Vagina (tissue), 2 donors: ENCODE measurements at places on chromosomes 12 and 14.

- no peak for DNase-seq
Measured at GRCh38 chr12:42407306-42407705, 81.3 kb downstream of the PPHLN1 start.

DNA sequence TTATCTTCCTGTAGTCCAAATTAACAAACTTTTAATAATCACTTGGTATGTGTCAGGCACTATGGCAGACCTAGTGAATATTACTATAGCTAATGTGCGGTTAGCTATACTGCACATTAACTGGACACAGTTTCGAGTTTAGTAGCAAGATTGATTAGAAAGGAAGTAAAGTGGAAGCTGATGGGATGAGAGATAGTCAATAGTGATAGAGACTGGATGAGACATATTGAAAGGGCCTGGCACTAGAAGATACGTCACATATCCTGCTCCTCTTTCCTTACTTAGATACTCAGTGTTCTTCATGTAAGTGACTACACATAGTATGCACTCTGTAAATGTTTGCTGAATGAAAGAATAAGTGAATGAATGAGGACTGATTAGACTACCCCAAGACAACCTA is 5.5 kb downstream of the TBK1 start:
- DNase-seq = no peak

DNA sequence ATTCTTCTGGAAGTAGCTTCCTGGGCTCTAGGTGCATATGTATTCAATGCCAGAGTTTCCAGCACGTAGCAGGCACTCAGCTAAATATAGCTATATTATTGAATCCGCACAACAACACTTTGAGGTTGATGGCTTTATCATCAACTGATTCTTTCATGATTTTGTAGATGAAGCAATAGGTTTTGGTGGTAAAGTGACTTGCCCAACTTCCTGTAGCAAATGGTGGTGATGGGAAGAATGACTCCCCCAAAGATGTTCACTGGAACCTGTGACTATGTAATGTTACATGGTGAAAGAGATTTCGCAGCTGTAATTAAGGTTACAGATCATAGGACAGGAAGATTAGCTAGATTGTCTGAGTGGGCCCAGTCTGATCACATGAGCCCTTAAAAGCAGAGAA is 3.2 kb downstream of the TDRD9 start:
- DNase-seq = no peak

GRCh38 chr12:93980711-93981110 is 167.7 kb upstream of the PLXNC1 start:
- DNase-seq = no peak

DNA sequence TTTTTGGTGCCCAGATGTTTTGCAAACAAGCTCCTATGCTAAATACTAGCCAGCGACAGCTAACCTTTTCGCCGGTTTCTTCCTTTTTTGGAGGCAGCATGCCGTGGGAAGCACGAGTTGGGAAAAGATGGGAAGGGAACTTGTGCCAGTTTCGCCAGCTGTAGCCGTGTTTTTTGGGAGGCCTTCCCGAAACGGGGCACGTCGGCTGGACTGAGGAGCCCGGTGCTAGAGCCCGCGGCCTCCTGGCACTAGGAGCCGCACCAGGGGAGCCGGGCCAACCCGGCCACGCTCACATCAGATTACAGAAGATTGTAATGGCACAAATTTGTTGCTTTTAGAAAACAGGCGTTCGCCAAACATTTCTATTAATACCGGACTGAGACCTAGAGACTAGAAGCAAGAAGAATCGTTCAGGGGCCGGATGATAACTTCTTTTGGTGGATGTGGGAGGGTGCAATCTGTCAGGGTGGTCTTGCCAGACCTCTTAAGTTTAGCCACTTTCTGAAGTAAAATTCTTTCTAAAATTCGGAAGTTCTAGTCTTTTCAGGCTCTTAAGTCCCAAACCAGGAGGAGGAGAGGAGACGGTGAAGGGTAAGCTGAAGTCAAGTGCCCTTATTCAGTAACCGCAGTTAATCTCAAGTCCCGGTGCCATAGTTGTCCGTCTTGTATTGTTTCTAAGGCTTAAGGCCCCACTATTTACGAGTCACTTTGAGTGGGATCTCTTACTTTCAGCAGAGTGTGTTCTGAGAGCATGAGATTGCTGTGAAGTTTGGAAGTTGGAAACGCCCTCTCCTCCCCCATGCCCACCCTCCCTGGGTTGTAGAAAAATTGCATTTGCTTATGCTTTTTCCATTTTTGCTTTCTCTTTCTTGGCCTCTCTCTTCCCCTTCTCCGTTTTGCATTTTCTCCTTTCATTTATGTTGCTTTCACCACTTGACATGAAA is 1.3 kb downstream of the RASSF3 start:
- DNase-seq = no peak

GRCh38 chr12:89192429-89192828 is 159.9 kb downstream of the DUSP6 start:
- no peak for DNase-seq

- DNase-seq = no peak
Measured at GRCh38 chr12:31491841-31492598, 98.9 kb downstream of the DENND5B start.

DNA sequence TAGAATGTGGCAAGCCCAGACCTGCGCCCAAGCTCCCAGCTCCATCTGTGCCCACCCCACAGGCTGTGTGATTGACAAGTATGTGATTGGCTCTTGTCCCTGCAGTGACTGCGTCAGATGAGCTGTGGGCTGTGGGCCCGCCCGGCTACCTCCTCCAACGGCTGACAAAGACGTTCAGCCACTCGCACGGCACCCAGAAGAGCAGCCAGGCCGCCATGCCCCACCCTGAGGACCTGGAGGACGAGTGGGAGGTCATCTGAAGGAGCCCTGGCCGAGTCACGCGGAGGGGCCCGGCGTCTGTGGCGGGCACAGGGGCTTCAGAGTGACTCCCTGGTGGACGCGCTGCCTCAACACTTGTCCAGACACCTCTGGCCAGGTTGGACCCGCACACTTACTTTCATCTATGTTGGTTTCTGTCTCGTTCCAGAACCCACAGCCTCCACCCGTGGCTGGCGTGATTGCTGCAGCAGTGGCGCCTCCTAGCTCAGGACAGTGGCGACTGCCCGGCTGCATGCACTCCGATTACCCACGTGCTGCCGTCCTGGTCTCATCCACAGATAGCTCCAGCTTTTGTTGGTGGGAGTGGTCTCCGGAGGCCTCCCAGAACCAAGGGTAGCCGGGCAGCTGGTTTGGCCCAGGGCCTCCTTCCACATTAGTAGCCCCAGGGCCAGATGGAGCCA is 11.4 kb downstream of the ANKRD9 start:
- no peak for DNase-seq

- DNase-seq = no peak
Measured at GRCh38 chr12:53505086-53505485, 2.2 kb downstream of the NPFF start.

DNA sequence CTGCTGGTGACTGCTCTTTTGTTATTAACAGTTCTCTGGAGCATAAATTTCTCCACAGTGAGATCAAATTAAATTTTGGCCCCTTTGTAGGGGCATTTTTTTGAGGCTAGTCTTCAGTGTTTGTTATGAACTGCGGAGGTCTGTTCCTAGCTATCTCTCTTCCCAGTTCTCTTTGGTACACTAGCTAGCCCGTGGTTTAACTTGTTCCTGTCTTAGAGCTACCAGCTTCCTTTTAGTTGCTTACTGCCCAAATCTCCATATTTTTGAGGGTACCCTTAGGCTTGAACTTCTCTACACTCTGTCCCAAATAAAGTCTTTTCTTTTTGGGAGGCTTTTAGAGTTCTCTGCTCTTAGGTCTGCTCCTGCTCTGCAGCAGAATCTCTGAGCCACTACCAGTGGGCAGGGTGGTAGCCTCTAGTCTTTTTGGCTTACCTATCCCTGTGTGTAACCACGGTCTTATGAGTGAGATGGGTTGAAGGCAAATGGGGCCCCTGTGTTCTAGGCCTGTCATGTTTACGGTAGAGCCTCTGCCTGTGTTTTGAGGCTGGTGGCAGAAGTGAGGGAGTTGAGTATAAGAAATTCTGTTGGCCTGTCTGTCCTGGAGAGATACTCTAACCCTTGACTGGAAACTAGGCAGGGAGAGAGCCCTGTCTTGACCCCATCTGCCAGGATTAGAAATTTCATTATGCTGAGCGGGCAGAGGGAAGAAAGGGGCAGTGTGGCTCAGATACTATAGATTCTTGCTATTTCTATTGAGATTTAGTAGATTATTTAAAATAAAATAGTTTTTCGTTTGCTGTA is 21.0 kb downstream of the CNOT2 start:
- no peak for DNase-seq

GRCh38 chr14:37087520-37087919 is 84.9 kb downstream of the SLC25A21 start:
- no peak for DNase-seq

DNA sequence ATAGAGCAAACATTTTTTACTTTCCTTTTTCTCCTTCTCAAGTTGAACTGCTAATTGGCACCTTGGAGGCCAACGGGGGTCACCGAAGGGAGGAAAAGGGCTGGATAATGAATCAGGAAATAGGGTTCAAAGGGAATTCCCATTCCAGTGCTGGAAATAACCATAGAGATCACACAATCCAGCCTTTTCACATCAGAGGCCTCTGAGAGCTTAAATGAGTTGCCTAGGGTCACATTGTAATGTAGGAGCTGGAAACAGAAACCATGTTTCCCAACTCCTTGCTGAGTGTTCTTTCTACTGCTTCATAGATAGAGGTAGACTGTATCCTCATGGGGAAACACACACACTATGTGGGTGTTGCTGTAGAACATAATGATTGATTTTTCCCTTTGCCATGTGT is 60.6 kb upstream of the DDHD1 start:
- DNase-seq = no peak

DNA sequence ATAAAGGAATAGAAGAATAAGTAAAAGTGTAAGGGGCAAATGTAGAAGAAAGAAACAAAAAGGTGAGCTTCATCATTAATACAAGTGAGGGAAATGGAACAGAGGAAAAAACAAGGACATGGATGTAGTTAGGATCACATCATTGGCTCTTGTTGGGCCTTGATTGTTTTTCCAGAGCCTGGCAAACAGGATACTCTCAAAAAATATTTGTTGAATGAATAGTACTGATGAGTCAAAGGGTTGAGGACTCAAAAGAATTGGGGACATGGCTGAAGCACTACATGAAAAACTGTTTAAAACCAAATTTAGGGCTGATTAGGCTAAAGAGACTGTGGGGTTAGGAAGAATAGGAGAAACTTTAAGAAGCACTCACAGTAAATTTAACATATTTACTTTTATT is 11.4 kb upstream of the SRP54 start:
- DNase-seq = no peak

DNA sequence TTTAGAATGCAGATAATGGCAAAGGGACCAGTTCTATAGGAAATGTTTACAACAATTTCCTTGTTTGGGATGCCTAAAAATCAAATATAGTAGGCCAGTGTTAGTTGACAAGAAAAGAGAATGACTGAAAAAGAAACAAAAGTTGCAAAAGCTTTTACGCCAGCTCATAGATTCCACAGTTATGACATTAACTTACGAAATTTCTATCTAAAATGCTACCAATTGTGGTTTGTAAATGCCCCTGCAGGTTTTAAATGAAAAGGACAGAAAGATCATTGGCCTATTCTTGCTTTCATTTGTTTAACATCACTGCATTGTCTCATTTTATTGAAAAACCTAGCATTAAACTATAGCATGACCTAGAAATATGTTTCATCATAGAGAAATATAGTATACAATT is 345.8 kb downstream of the CCDC91 start:
- DNase-seq = no peak

DNA sequence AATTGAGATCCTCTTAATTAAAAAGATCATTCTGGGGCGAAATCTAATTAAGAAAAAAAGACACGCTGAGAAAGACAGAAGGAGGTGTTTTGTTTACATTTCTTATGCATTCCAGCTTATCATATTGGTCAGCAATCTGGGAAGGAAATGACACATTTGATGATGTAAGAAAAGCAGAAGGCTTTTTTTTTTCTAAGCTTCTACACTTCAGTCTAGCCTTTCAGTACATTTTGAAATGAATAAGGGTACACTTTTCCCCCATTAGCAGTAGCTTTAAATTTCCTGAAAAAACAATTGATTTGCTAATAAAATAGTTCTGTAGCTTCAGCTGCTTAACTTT is 5.9 kb upstream of the GSC start:
- DNase-seq = no peak

DNA sequence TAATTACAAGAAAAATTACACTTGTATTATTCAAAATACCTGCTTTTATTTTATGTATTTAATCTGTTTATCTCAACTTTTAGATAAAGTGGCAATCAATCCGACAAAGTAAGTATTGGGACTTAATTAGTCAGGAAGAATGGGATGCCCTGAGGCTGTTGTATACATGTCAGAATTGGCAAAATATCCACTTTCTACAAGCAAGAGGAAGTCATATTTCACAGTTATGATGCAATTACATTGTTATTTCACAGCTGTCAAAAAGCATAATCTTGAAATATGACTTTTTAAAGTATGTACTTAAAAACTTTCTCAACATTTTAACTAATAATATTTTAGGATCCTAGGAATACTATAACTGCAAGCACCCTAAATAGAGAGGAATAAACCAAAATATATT is 357.1 kb upstream of the MGAT4C start:
- no peak for DNase-seq

DNA sequence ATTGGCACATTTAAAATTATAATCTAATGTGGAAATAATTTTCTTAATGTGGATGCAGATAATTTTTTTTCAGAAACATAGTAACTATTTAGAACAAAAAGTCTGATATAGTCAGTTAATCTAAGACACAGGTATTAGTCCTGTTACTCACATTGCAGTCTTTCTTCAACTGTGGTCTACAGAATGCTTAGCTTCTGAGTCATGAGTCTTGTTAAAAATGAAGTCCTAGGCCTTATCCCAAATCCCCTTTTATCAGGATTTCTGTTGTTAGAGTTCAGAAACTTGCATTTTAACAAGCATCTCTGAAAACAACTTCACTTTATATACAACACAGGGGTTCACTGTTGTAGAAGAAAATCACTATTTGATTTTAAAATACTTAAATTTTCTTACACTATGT is 112.2 kb downstream of the SLC16A7 start:
- DNase-seq = no peak

DNA sequence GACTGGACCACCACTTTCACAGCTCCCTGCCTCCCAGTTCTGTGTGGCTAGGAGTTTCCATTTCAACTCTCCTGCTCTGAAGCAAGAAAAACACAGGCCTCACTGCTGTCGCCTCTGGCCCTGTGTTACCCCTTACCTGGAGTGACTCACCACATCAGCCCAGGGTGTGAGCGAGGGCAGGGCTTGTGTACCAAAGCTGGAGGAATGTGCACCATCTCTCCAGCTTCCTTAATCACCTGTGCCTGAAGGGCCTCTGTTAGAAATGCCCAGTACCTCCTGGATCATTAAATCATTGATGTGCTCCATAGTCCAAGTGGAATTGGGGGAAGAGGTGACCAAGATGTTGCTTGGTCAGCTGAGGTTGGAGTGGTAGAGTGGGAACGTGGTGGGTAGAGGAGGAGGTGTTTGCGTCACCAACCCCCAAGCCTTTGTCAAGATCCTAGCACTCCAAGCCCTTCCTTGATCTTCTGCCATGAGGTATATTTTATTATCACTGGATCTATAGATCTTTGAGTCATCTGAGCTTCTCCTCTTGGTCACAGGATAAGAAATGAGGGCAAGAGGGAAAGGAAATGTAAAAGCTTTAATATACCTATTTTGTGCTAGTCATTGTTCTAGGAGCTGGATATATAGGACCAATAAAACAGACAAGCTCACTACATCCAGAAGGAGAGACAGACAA is 51.3 kb downstream of the SSPN start:
- no peak for DNase-seq

- no peak for DNase-seq
Measured at GRCh38 chr14:37399517-37399916, 195.5 kb downstream of the FOXA1 start.
